ENCODE measurements at places on chromosomes 12 and 14. TPM values are rescaled to one million over a fixed set of nuclear protein-coding genes. Genes with fewer than 3 reads are reported as not detected.

- no peak for DNase-seq
Measured at GRCh38 chr12:2800046-2800570, 5.3 kb downstream of the FKBP4 start.

DNA sequence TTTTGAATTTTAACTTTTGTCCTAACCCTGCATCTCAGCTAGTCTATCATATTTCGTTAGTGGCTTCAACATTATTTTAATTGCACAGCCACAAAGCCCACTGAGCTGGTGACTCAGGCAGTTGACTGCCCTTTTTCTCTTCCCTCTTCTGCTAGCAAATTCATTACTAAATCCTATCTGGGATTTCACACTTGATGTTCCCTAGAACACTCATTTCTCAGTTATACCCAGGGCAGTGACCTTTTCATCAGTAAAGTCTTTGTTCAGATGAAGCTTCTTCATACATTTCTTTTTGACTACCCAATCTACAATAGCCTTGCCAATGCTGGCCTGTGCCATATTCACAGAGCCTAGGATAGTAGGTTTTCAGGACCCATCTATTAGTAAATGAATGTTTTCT is 107.0 kb downstream of the ATXN7L3B start:
- DNase-seq, result no peak

ABCD2 gene
- polyA plus RNA-seq, result 0.11 TPM

DNA sequence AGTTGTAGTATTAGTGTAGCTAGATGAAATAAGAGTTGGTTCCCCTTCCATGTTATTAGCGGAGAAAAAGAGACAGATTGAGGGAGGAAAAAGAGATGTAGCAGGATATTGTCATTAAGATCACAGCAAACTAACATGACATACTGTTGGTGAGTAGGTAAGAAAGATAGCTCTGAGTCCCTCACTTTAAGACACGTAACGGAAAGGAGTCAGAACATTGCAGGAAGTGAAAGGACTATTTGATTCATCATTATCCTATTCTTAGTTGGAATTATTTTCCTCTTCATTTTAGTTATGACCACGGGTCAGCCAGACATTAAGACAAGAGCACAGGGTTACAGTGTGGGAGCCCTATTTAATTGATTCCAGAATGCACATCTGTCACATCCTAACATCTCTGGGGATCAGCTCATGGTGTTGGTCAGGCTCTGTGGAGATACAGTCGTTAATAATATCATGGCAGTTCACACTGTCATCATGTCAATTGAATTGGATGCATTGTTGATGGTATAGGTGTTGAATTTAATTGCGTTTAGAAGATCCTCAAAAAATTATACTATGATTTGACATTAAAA is 55.0 kb downstream of the TMX1 start:
- DNase-seq, result no peak

- DNase-seq, result no peak
Measured at GRCh38 chr12:1573960-1574864, 20.2 kb downstream of the FBXL14 start.

Data from left renal pelvis (tissue), 4 donors.